Activated CD4-positive, alpha-beta T cell treated with anti-CD3 and anti-CD28 coated beads, Interleukin-2, amount 50 U/mL, for 24 hours (primary cell): ENCODE measurements at places on chromosomes 12 and 14.

DNA sequence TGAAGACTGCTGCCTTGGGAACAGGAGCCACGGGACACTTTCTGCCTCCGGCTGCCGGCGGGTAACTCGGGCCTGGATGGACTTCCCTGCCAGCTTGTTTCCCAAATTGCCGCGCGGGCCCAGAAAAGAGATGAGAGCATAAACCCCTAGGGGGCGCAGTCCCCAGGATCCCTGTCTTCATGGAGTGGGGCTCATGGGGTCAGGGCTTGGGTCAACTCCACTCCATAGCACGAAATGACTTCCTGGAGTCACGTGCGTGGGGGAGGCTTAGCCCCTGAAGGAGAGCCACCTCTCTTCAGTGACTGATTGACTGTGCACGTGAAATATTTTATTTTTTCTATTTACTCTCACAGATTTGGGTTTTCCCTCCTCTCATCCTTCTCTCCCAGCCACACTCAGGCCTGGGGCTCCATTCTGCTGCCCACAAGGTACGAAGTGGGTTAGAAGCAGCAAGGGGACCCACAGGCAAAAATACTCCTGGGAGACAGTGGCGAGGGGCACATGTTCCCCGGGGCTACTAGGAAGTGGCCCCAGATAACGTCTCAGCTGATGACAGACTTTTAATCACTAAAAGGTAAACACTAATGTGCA lies 10.0 kb downstream of the PGF start:
- no peak for DNase-seq

DNA sequence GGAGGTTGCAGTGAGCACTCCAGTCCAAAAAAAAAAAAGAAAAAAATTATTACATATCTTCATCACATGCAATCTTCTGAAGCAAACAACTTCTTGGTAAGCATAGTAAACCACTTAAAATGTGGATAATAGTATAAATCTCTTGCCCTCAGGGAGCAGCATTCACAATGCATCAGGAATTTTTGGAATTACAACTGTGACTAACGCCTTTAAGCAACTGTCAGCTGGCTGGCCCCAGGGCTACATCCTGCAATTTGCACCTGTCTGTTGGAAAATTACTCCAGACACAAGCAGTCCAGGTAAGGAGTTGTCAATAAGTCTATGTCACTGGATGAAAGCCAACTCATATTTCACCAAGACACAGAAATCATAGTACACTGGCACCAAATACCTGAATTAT lies 5.5 kb upstream of the SLC7A7 start:
- no peak for DNase-seq

DNA sequence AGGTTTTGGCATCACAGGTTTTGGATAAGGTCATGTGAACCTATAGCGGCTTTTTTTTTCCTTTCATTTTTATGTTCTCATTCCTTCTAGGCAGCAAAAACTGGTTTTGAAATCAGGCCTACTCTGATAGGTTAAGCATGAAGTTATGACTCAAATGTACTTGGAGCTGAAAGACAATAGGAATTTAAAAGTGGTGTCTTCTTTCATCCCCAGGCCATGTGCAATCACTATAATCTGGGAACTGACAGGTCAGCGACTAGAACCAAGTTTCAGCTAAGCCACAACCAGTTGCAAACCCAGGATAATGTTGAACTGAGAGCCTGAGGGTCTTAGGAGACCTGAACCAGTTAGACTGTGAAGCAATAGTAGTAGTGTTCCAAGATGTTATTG lies 74.3 kb downstream of the ANO6 start:
- DNase-seq: no peak

GRCh38 chr14:30482276-30482675 lies 76.7 kb upstream of the G2E3 start:
- no peak for DNase-seq

DNA sequence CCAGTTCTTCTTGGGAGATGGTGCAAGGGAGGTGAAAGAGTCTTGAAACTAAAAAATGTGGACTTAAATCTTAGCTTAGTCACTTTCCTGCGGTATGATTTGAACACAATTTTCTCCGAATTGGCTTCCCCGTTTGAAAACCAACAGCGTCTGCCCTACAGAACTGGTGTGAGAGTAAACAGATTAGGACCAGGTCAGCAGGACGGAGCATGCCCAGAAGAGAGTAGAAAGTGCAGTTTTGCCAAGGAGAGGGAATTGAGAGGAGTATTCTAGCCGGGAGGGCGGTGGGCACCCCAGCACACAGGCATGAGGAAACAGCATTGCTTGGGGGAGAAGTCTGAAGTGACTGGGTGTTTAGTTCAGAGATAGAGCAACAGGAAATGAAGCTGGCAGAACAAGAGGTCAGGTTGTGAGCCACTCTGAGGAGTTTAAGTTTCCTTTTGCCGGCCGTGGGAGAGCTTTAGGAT lies 927.1 kb downstream of the VRK1 start:
- DNase-seq: no peak

- no peak for DNase-seq
These were observed at the start of gene HVCN1 for GRCh38 chr12:110688446-110689280. TSS of gene HVCN1 (minus strand) at chr12:110689115. CDS start at chr12:110683245, 5,870 bp downstream.

- DNase-seq: no peak
These were observed 14.9 kb upstream of the IRF2BPL start for GRCh38 chr14:77043177-77043983.

DNA sequence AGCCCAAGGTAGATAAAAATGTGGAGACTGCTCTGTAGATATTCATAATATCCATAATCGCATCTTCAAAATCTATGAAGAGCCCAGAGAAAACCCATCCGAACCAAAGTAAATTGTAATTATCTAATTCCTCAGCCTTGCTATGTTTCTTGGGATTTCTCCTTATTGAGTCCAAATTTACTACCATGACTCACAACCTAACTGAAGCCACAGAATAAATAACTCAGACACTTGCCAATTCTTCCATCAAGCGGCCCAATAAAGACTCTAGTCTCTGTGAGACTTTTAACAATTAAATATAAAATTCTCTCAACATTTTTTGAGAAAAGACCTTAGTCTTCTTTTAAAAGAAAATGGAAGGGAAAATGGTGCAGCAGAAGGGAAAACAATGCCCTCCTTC lies 409.8 kb downstream of the DAD1 start:
- no peak for DNase-seq

- DNase-seq: no peak
These were observed 58.1 kb upstream of the PCED1B start for GRCh38 chr12:47021298-47021697.

- no peak for DNase-seq
These were observed 109.3 kb downstream of the LGR5 start for GRCh38 chr12:71548893-71549292.
